ENCODE measurements at places on chromosomes 6 and 20. TPM values are rescaled to one million over a fixed set of nuclear protein-coding genes. Genes with fewer than 3 reads are reported as not detected.
A peak's percentile ranks its signal among the peaks of the same experiment; 100 is the strongest.

CLIC5 gene
- 2.9 TPM for total RNA-seq

DEFB124 gene
- total RNA-seq: 0.62 TPM

ERMARD gene
- total RNA-seq: 27.0 TPM

DAAM2 gene
- total RNA-seq: 8.5 TPM

SLC22A3 gene
- total RNA-seq: 33.7 TPM

HMGA1 gene
- total RNA-seq: 39.9 TPM

SMOC2 gene
- 143 TPM for total RNA-seq

ADGB gene
- 0.64 TPM for total RNA-seq

MAS1 gene
- total RNA-seq: 0.11 TPM

SGK2 gene
- 2.4 TPM for total RNA-seq

- DNase-seq: no peak
- H3K27ac ChIP-seq: no peak overlapping the region
- H3K27me3 ChIP-seq: no peaks in the 10 kb centered on the region
Observed at GRCh38 chr6:21740376-21741124, 147.0 kb downstream of the SOX4 start.

DNA sequence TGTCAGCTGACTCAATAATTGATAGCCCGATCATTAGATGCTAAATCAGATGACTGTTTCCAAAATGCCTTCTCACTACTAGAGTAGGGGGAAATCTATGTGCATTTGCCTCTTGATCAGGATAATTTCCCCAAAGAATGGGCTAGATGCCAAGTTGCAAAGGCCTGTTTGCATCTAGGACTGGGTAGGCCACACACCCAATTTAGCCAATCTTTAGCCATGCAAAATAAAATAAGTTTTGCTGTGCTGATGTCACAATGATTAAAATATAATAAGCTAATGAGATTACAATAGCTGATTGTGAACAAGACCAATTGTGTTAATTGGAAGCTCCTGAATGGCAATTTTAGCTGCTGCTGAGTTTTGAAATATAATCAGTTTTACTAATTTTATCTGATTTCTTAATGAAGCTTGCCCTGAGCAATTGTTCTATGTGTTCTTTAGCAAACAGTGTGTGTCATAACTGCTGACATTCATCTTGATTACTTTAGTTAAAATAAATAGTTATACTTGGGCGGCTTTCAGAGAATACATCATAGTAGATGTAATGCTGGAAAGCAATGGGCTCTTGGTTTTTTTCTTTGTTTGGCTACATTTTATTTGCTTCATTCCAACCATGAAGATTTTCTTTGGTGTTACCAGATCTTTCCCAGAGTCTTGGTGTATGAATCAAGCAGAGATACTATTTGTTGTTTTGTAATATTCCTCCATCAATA is 973.2 kb upstream of the SLC35B3 start:
- H3K4me3 ChIP-seq: no peak overlapping the region
- no peaks in the 10 kb centered on the region for H3K4me1 ChIP-seq
- no peaks in the 10 kb centered on the region for H3K27me3 ChIP-seq
- H3K27ac ChIP-seq: no peak overlapping the region
- no peak for DNase-seq
- H3K36me3 ChIP-seq: no peaks in the 10 kb centered on the region

- no peak overlapping the region for H3K27ac ChIP-seq
- H3K4me3 ChIP-seq: no peak overlapping the region
- H3K36me3 ChIP-seq: no peaks in the 10 kb centered on the region
- H3K4me1 ChIP-seq: peaks cover 14% of the 10 kb centered on the region
- H3K27me3 ChIP-seq: no peaks in the 10 kb centered on the region
Observed at GRCh38 chr20:51122931-51123658, 100.2 kb upstream of the KCNG1 start.

DNA sequence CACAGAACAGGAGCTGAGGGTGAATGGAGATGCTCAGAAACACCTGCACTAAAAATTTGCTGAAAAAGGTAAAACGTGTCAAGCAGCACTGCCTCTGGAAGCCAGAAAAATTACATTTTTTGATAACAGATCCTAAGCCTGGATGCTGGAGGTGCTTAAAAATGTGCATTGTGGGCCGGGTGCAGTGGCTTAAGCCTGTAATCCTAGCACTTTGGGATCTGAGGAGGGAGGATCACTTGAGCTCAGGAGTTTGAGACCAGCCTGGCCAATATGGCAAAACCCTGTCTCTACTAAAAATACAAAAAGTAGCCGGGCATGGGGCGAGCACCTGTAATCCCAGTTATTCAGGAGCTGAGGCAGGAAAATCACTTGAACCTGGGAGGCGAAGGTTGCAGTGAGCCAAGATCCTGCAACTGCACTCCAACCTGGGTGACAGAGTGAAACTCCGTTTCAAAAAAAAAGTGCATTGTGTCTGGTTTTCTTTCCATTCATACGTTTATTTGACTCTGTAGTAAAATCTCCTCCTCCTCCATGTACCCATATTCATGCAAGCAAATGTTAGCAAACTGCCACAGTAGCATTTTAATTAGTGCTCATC is 587 bp upstream of the BTN3A1 start:
- no peaks in the 10 kb centered on the region for H3K36me3 ChIP-seq
- no peaks in the 10 kb centered on the region for H3K27me3 ChIP-seq
- peak overlapping the region; percentile 72 for H3K27ac ChIP-seq
- peaks cover 2% of the 10 kb centered on the region for H3K4me1 ChIP-seq
- peak overlapping the region; percentile 63 for H3K4me3 ChIP-seq

DNA sequence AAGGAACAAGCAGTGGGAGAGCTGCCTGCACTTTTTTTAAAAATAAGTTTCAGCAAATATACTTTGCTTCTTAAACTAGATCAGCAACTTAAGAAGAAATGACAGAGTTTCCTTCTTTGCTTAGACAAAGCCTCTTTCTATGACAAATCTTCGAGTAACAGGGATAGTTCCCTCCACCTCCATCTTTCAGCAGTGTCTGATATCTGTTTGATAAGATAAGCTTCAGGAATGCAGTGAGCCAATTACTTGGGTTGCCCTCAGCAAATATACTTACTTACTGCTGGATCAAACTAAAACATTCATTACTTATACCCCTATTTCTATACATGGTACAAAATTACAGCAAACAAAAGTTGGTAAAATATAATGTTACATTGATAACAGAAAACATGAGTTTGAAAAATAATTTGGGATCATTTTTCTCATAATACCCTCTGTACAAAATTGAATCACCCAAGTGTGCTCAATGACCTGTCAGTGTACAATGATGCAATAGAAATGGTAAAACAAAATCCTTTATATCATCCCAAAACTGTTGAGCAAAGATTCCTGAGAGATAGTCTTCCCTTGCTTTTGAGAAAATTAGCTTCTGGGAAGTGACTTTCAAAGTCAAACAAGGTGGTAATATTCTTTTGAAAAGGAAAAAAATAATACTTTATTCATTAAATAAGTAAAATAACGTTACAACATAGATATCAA is 24.5 kb downstream of the FRK start:
- H3K4me3 ChIP-seq: no peak overlapping the region
- no peak for DNase-seq
- H3K4me1 ChIP-seq: peaks cover 3% of the 10 kb centered on the region
- no peak overlapping the region for H3K27ac ChIP-seq

GRCh38 chr6:21733311-21733710 is 139.8 kb downstream of the SOX4 start:
- H3K4me3 ChIP-seq: no peak overlapping the region
- no peaks in the 10 kb centered on the region for H3K36me3 ChIP-seq
- no peak overlapping the region for H3K27ac ChIP-seq
- peaks cover 4% of the 10 kb centered on the region for H3K4me1 ChIP-seq

DNA sequence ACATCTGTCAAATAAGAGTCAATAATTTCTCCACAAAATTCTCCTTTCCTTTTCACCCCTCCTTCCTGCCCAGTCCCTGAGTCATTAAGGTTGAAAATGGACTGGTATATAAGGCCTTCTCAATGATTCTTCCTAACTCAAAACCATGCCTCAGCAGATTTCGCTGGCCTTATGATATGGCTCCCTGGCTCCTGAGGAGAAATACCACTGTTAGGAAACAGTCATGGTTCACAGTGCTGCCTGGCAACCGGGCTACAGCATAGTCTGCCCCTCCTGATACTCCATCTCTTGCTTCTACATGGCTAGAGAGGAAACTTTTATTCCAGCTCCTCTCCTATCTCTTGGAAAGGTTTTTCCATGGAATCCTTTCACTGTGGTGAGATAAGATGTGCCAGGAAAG is 4.7 kb downstream of the UBE2J1 start:
- H3K4me3 ChIP-seq: no peak overlapping the region
- peaks cover 11% of the 10 kb centered on the region for H3K4me1 ChIP-seq
- no peaks in the 10 kb centered on the region for H3K27me3 ChIP-seq
- H3K36me3 ChIP-seq: no peaks in the 10 kb centered on the region
- DNase-seq: no peak

DNA sequence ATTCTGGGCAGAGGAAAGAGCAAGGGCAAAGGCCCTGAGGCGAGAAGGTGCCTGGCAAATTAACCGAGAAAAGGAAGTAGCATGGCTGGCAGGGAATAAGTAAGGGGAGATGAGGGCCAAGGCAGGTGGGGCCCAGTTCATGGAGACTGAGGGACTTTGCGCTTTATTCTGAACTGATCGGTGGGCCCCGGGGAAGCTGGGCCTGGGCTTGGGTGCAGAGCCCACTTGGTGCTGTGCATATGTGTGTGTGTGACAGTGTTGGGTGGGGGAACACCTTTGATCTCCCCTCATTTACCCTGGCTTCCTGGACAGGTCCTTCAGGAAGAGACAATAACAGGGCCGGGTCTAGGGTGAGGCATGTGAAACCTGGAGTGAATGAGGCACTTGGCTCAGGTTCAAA is 2.9 kb upstream of the MDFI start:
- H3K4me1 ChIP-seq: peaks cover 3% of the 10 kb centered on the region
- DNase-seq: no peak
- H3K27ac ChIP-seq: no peak overlapping the region
- no peaks in the 10 kb centered on the region for H3K27me3 ChIP-seq
- H3K4me3 ChIP-seq: no peak overlapping the region
- H3K36me3 ChIP-seq: no peaks in the 10 kb centered on the region

DNA sequence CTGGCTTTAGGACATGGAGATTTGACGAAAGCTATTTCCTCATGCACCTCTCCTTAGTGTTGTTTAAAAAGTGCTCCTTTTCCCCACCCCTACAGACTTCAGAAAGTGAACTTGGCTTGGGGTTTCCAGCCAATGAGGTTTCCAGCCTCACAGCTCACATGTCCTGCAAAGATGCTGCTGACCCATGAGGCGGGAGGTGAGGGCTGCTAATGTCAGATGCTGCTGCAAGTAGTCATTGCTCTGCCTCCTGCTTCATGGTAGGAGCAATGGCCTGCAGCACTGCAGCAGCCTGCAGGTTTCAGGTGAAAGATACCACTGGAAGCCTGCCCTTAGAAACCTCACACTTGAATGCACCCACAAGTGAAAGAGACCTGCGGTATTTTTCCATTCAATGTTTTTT is 112.8 kb downstream of the LAMP5 start:
- no peaks in the 10 kb centered on the region for H3K27me3 ChIP-seq
- no peak overlapping the region for H3K4me3 ChIP-seq
- H3K36me3 ChIP-seq: no peaks in the 10 kb centered on the region
- no peak for DNase-seq
- H3K4me1 ChIP-seq: no peaks in the 10 kb centered on the region

DNA sequence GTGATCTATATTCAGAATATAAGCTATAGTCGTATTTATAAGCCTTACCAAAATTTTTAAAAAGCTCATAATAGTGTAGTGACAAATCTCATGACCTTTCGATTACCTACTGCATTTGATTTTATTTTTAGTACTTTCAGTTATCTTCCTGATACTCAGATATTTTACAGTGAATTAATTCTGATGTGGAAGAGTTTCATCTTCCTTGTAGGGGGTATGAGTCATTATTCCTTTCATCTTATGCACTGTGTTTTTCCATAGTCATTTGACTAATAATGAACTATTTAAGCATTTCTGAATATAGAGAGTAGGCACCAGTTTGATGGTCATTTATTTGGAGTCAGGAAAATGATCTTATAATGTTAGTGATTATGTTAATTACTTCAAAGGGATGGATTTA is 36.4 kb downstream of the HDGFL1 start:
- no peak overlapping the region for H3K27ac ChIP-seq
- H3K4me1 ChIP-seq: no peaks in the 10 kb centered on the region
- no peaks in the 10 kb centered on the region for H3K27me3 ChIP-seq
- H3K4me3 ChIP-seq: no peak overlapping the region
- no peak for DNase-seq

GRCh38 chr6:1910621-1911407 is 301.1 kb downstream of the FOXC1 start:
- no peak overlapping the region for H3K4me3 ChIP-seq
- H3K27ac ChIP-seq: no peak overlapping the region
- H3K27me3 ChIP-seq: no peaks in the 10 kb centered on the region

DNA sequence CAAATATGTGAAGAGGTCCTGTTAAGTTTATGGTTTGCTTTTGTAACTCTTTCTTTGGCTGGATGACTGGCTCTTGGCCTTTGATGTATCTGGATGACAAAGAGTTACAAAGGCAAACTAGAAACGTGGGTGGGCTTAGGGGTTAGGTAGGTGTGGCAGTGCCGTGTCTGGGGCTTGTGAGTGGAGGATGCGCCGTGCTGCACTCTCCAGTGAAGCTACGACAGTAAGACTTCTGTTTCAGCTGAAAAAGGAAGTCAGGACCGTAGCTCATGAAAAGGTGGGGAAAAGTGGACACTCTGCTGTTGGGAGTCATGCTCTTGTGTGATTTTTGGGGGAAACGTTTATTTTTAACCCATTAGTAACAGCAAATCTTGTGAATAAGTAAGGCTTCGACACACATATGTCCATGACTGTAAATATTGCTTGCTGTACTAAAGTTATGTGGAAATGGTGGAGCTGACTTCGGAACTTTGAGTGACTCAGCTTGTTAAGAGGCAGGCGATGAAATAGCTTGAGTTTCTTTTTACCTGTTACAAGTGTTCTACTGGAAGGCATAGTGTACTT is 45.6 kb downstream of the DUSP22 start:
- H3K4me1 ChIP-seq: no peaks in the 10 kb centered on the region
- no peak overlapping the region for H3K4me3 ChIP-seq
- H3K27me3 ChIP-seq: no peaks in the 10 kb centered on the region
- DNase-seq: no peak
- H3K36me3 ChIP-seq: no peaks in the 10 kb centered on the region
- H3K27ac ChIP-seq: no peak overlapping the region

DNA sequence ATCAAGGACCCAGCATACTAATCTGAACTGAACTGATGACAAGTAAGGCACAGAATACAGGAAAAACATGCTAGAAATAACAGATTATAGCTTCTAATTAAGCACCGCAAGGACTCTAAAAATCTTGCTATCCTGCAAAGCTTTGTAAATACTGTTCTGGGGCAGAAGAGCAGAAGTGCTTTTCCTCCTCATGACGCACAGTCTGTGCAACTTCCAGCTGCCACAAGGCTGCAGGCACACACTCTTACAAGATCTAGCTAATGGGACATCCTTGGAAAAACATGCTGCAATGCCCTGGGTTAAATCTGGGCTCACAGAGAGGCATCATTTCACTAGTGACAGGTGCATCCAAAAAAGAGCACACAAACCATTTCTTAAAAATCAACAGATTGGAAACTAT is 188.6 kb downstream of the GJA10 start:
- no peaks in the 10 kb centered on the region for H3K36me3 ChIP-seq
- no peak for DNase-seq
- H3K27me3 ChIP-seq: no peaks in the 10 kb centered on the region
- H3K27ac ChIP-seq: no peak overlapping the region
- no peak overlapping the region for H3K4me3 ChIP-seq
